Pulmonary artery endothelial cell (primary cell): ENCODE measurements at places on chromosomes 6 and 20. TPM values are rescaled to one million over a fixed set of nuclear protein-coding genes. Genes with fewer than 3 reads are reported as not detected.
A peak's percentile ranks its signal among the peaks of the same experiment; 100 is the strongest.

Gene ACAT2
- total RNA-seq, result 89.4 and 94.0 TPM in 2 replicates

DNA sequence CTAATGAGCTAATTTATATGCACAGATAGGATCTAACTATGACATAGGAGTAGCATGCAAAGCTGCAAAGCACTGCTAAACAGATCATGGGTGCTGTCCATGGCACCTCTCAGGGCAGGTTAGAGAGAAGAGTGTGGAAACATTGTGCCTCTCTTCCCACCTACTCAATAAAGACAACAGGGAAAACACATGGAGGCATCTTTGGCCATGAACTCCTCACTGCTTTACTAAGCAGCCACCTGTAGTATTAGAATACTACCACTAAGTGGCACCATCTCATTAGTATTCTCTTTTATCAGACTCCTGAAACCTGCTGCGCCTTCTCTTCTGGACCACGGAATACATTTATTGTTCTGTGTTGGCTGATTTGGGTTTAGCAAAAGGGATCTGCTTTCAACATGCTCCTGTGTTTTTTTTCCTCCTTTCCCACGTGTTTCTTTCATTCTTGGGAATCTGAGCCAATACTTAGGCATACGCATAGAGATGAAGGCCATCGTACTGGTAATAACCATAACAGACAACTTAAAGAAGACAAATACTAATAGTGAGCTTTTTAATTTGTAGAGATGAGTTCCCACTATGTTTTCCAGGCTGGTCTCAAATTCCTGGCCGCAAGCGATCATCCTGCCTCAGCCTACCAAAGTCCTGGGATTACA is 9.4 kb upstream of the HDDC2 start:
- peak; percentile 41 for DNase-seq

DNA sequence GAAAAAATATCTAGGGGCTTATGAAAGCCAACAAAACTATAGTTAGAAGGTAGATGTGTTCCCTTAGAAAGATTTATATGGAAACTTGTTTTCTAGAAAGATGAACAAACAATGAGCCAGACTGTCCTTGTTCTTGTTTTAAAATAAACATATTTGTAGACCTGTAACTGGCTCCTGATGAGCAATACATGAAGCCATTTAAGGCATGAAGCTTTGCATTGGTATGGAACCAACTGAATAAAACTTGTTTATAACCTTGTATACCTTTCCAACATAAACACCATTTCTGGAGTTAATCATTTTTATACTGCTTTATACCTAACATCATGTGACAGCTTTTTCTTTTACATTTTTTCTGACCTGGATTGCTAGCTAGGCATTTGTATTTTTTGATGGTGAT is 247.8 kb downstream of the PRL start:
- no peak for DNase-seq

- no peak for DNase-seq
Measured at GRCh38 chr20:58797371-58798338, 53.0 kb downstream of the GNAS-AS1 start.

Gene BHLHE23
- total RNA-seq, result not detected in 2 replicates

Gene SF3B5
- 91.2 and 133 TPM in 2 replicates for total RNA-seq

DNA sequence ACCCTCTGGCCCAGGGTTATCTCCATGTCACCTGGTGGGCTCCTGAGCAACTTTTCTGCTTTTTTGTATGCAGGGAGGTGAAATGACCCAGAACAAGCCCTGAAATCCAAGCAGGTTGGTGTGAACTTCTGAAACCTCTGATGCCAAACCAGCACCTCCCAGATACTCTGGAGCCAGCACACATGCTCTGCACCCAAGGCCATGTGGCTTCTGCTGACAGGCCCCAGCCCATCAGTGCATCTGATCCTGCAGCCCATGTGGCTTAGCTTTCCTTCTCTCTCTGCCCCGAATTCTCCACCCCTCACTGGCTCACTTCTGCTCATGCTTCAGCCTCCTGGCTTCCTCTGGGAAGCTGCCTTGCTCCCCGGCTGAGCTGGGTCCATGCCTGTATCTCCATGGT is 59.3 kb upstream of the RPS6KA2 start:
- DNase-seq, result no peak

- no peak for DNase-seq
Measured at GRCh38 chr20:4027590-4028265, 12.4 kb upstream of the RNF24 start.

DNA sequence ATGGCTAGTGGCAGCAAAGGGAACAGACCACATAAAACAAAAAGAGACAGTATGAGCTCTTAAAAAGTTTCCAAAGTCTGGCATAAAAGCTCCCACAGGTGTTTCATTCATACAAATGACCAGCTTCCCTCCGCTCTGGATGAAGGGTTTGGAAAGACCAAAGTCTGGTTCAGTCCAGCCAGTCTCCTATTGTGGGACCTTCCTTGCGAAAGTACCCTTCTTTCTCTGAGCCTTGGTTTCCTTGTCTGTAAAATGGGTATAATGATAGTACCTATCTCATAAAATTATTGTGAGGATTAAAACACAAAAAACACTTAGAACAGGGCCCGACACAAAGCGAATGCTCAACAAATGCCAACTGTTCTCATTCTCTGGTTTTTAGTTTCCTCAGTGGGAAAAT is 77.2 kb downstream of the UNC5CL start:
- DNase-seq, result no peak

DNA sequence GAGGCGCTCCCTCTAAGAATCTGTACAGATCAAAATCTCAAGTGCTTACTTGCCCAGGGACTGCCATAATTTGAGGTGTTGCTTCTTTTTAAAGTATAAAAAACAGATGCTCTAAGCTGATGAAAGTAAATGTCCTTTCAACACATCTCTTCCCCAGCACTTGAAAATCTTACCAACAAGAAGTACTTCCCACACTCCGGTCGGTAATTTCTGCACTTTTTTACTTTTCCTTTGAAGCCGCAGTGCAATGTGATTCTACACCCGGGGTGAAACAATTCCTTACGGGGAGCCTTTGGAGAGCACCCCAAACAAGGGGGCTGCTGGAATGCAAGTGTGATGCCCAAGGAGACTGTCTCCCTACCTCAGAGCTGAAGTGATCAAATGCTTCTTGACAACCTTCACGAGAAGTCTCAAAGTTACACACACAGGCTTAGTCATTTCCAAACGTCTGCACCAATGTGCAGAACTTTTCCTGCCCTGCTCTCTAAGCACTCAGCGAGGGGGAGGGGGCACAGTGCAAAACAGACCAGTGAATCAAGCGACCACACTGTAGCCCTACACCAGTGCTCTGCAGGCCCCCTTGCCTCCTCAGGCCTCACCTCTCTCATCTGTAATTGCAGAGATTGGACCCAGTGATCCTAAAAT is 56.7 kb downstream of the ATXN1 start:
- DNase-seq, result no peak

DNA sequence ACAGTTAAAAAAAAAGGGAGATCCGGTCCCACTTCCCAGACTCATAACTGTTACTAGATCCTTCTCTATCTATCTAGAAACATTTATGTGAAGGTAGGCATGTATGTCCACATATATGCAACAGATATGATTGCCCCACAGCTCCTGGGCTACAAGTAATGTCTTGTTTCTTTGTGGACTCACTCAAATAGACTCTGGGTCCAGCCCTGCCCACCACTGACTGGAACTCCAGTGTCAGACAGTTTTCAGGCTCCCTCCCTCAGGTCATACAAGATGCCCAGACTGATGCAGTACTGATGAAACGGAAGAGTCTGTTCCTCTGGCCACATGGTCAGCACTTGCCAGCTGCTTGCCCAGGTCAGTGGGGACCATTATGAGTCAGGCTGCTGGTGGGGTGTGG is 30.8 kb upstream of the IER3 start:
- DNase-seq, result no peak

Gene DEFB126
- total RNA-seq, result not detected in 2 replicates

DNA sequence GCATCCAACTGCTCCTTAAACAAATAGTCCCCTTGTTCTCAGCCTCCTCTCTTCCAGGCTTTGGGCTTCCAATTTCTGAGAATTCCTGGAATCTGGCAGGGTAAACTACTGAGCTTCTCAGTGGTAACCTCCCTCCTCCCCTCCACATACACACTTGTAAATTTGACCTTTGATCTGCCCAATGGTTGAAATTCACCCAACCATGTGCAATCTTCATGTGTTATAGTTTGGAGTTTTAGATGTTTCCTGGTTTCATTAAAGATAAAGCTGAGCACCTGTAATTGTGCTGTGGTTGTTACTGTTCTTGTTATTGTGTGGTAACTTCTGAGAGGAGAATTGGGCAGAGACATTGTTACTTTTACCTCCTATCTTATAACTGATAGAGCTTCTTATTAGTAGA is 328.4 kb downstream of the TPBG start:
- no peak for DNase-seq

Gene NEURL2
- total RNA-seq, result 2.2 and 2.7 TPM in 2 replicates

- no peak for DNase-seq
Measured at GRCh38 chr6:147738099-147738498, 229.6 kb downstream of the SAMD5 start.

Gene ULBP2
- total RNA-seq, result 5.8 and 10.8 TPM in 2 replicates

Gene GLP1R
- total RNA-seq, result not detected in 2 replicates

Gene SOBP
- total RNA-seq, result 2.6 and 2.8 TPM in 2 replicates

Gene GATA5
- total RNA-seq, result 0.07 TPM in 1 of 2 replicates, not detected in the other

DNA sequence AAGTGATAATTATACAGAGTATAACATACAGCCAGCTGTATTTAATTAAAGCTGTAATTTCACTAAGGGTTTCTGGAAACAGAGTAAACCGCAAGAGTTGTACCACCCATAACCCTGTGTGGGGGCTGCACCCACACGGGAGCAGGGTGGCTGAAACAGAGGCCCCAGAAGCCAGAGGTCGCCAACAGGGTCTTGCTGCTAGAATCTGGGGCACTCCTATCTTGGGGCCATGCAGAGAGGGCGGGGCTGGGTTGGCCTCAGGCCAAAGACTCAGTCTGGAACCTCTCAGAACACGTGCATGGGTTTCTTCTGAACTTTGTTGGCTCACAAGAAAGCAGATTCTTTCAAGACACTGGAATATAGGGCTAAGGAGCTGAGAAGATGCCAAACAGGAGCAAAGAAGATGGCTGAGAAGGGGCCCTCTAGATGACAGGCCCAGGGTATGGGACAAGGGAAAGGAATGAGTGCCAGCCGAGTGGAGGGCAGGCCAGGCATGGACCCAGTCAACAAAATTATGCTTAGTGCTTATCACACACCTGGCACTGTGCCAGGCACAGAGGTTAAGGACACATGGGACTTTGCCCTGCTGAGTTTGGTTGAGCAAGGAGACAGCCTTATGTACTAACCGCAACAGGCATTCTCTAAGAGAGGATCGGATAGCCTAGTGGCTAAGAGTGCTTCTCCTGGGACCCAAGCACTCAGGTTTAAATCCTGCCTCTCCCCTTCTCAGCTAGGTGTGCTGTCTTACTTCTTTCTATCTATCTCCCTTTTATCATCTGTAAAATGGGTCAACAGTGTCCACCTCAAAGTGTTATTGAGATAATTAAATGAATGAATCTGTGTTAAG is 96.6 kb upstream of the FOXP4 start:
- DNase-seq, result no peak

GRCh38 chr6:38481851-38482250 is 157.9 kb downstream of the BTBD9 start:
- DNase-seq, result no peak

DNA sequence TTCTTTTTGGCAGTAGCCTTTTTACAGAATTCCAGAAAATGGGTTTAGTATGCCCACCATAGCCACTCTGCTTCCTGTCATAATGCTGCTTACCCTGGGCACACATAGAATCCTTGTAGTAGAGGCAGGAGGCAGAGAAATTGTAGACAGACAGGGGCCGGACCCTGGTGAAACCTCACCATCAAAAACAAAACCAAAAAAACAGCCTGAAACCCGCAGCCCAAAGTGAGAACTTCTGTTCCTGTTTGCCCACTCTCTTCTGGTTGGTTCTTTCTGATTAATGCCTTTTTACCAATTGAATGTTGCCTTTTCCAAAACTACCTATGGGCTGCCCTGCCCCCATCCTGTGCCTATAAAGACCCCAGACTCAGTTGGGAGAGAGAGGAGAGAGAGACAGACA is 188.2 kb downstream of the CDKAL1 start:
- no peak for DNase-seq

DNA sequence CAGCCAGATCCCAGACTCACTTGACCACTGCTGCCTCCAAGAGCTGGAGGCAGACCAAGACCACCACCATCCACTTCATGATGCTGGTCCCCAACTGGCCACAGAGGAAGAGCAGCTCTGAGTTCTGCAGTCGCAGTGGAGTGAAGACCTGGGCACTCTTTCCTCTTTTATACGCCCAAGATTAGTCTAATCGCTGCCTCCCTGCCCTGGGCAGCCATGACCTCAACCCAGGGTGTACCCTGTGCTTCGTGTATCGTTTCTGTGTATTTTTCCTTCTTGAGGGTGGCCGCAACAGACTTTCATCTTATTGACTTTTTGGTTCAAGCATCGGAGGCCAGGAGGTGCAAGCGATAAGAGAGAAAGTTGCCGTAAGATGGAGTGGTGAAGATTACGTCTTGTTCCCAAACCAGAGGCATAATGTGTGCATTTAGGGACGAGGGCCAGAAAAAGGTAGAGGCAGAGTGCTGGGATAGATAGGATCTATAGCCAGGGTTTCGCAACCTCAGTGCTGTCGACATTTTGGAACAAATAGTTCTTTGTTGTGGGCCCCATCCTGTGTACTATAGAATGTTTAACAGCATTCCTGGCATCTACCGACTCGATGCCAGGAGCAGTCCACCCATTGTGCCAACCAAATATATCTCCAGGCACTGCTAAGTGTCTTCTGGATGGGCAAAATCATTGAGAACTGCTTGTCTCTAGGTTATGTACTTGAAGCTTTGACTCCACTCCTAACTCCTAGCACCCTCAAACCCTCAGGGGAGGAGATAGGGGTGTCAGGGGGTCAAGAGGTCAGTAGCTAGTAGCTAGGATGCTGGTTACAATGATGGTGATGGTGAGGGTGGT is at the start of gene PGC:
TSS of gene PGC (minus strand) at position 142 of the 846 bp plus-strand sequence. CDS start at position 79, 63 bp downstream.
- no peak for DNase-seq

- no peak for DNase-seq
Measured at GRCh38 chr6:47532981-47533585, 55.5 kb downstream of the CD2AP start.

Gene ZNF391
- total RNA-seq, result 0.20 and 0.71 TPM in 2 replicates

Gene EEF1A2
- 0.32 and 0.99 TPM in 2 replicates for total RNA-seq

Gene TRIM40
- not detected in 2 replicates for total RNA-seq

Gene KIF6
- not detected in 2 replicates for total RNA-seq

Gene PPARD
- total RNA-seq, result 4.9 and 7.4 TPM in 2 replicates

- DNase-seq, result no peak
Measured at GRCh38 chr20:15362849-15363248, 1025.4 kb upstream of the FLRT3 start.

- no peak for DNase-seq
Measured at GRCh38 chr6:117399924-117400323, 25.8 kb downstream of the ROS1 start.

GRCh38 chr6:43078691-43079090 is 2.6 kb downstream of the PTK7 start:
- DNase-seq, result no peak

GRCh38 chr6:46632053-46632452 is 20.6 kb downstream of the CYP39A1 start:
- no peak for DNase-seq

DNA sequence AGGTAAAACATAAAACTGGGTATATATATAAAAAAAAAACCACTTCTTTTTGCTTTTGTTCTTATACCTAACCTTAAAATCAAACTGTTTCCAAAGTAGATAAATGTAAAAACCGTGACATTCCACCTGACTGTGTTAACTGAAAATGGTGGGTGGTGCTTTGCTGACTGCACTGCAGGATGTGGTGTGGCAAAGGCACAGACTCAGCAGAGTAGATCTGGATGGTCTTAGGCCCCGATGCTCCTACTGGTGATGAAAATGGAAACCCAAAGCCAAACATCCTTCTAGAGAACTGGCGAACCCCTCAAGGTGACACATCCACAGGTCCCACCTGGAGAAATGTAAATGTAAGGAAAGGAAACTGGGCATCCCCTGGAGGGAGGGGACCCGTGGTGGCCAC is 8.9 kb downstream of the TGIF2 start:
- DNase-seq, result no peak
